ENCODE measurements at places on chromosomes 13 and 19.

DNA sequence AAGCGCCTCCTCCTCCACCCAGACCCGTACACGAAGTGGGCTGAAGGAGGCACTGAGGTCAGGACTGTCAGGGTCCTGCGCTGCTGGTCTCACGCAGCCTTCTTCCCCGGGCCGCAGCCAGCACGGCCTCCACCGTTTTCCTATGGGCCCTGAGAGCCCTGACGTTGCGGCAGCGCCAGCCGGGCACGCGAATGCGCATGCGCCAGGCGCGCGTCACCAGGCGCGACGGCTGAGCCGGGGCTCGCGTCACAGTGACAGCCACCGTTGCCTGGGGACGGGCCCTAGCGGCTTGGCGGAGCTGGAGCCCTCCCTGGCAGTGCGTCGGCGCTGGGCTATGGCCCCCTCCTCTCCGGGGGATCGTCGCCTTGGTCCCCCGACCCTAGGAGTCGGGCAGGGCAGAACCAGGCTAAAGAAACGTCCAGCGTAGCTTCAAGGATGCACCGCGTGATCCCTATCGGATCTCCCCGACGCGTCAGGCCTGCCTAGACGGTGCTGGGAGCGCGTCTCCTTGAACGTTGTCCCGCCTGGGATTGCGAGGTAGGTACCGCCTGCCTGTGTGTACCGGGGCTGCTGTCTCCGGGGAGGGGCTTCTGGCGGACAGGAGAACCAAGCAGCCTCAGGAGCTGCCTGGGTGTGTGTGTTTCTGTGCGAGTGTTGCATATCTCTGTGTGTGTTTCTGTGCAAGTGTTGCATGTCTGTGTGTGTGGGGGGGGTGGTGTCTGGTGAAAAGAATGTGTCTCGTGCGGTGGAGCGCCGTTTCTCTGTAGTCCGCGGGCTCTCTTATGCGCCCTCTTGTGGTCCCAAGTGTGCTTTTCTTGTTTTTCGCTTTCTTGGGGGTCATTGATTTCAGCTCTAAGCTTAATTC lies 43.2 kb downstream of the ZNF571 start:
- peak; percentile 9 for DNase-seq

DNA sequence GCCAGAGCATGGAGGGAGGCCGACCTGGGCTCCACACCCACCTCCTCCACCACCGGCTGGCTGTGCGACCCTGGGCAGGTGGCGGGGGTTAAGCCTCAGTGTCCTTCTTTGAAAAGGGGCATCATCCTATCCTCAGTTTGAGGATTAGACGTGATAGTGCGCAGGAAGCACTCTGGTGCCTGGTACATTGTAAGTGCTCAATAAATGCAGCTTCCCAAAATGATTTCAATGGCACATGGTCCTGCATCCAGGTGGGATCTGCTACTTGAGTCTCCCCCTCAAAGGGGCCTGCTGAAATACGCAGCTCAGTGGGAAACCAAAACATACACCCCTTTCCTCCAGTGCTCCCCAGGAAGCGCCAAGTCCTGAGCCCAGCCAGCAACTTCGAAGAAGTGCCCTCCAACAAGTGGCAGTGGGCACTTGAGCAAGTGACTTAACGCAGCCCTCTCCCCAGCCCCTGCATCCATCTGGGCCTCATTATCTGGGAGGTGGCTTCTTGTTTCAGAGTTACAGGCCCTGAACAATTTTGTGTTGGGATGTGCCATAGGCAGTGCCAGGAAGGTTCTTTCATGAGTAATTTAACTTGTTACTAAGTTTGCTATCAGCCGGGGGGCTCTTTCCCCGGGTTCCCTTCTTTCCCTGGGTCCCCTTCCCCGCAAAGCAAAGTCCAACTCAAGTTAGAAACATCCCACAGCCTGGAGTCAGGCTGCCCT lies 17.9 kb downstream of the ACTN4 start:
- DNase-seq, result no peak

- no peak for DNase-seq
These were observed 6.7 kb upstream of the MADCAM1 start for GRCh38 chr19:489418-490196.

DNA sequence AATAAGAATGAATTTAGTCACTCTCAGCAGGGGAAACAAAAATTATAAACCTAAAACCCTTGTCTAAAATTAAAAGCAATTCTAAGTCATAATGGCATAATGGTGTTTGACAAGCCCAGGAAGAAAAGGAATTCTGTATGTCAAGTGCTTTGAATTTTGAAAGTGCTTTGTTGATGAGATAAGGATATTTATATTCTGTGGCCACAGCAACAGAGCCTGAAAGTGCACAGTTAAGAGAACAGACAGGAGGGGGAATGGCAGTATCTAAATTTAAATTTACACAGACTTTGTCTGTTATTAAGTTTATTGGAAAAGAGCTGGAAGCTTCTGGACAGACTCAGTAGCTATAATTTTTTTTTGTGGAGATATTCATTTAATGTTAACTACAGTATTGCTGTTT lies 69.8 kb downstream of the OLFM4 start:
- no peak for DNase-seq

- DNase-seq, result no peak
These were observed 10.7 kb upstream of the SULT2A1 start for GRCh38 chr19:47896773-47897172.

Data from stimulated activated CD8-positive, alpha-beta memory T cell treated with anti-CD3 and anti-CD28 coated beads, Interleukin-4, amount 100 ng/mL, for 4 hours (primary cell).